ENCODE measurements at places on chromosomes 7 and 10.

DNA sequence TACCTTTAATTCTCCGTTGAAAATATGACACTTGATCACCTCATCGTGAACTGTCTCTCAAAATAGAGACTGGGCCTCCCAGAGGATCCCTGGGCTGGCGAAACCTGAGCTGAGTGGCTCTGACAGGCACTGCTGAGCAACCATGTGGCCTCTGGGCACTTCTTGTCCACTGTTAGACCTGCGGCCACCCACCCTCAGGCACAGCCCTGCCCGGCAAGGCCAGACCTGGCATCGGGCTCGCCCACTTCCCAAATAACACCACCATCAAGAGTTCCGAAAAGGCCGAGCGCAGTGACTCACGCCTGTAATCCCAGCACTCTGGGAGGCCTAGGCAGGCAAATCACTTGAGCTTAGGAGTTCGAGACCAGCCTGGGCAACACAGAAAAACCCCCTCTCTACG is 82.5 kb downstream of the COBL start:
- no peak for DNase-seq

- no peak for DNase-seq
Measured at GRCh38 chr10:129207297-129207696, 259.7 kb upstream of the MGMT start.

DNA sequence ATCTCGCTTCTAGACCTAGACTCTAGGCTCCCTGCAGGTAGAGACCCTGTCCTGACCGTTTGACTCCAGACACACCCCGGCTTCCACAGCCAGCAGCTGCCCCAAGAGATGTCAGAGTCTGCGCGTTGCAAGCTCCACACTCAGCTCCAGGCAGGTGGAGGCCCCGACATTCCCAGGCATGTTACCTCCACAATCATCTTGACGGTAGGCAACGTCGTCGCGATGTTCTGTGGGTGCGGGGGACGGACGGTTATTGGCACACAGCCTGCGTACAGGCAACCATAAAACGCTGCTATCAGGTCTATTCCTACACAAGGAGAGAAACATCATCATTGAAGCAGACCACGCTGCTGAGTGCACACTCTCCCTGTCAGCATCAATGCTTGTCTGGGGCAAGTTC is 213.2 kb downstream of the ZMYND11 start:
- no peak for DNase-seq

DNA sequence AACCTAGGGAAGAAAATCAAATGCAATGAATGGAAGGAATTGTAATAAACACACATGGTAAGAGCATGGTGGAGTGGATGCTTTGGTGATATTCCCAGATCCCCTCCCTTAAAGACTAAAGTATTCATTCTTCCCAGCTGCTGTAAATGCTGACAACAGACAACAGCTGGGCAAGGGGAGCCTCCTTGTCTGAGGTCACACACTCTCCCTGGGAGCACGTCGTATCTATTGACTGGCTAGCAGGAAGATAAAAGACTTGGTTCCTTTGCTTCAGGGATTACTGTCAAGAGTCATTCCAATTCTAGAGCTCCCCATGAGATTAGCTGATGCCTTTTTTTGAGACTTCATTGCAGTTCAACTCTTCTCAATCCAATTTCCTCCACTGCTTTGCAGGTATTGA is 443.5 kb upstream of the ETV1 start:
- DNase-seq: no peak

DNA sequence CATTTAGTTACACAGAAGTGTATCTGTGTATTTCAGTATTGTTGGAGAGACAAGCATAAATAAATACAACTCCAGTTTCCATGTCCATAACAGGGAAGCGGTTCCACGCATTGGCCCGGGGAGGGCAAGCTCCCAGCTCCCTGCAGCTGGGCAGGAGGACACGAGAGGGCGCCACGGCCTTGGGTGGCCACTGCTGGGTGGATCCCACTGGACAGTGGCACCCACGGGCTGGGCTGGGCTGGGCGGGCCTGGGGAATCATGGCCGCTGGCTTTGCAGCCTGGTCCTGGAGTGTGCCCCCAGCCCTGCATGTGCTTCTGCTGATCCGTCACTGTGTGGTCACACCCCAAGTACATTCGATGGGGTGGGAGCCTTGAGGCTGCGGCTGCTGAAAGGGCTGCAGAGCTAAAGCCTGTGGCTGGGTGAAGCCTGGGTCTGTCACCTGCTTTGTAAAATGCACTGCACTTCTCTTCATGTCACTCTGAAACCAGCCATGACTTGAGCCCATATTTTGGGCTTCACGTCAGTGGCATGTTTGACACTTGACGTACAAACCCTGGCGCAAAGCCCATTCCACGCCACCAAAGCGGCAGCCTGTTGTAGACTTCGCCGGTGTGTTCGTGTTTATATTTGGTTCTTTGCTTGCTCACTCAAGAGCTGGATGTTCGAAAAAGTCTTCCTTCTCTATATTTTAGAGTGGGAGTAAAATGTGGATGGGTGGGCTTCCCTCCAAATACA is 27.5 kb downstream of the LRRC27 start:
- DNase-seq: no peak

GRCh38 chr10:101011517-101012423 is 12.2 kb downstream of the LZTS2 start:
- no peak for DNase-seq

GRCh38 chr10:92575961-92576360 is 2.1 kb upstream of the IDE start:
- no peak for DNase-seq

DNA sequence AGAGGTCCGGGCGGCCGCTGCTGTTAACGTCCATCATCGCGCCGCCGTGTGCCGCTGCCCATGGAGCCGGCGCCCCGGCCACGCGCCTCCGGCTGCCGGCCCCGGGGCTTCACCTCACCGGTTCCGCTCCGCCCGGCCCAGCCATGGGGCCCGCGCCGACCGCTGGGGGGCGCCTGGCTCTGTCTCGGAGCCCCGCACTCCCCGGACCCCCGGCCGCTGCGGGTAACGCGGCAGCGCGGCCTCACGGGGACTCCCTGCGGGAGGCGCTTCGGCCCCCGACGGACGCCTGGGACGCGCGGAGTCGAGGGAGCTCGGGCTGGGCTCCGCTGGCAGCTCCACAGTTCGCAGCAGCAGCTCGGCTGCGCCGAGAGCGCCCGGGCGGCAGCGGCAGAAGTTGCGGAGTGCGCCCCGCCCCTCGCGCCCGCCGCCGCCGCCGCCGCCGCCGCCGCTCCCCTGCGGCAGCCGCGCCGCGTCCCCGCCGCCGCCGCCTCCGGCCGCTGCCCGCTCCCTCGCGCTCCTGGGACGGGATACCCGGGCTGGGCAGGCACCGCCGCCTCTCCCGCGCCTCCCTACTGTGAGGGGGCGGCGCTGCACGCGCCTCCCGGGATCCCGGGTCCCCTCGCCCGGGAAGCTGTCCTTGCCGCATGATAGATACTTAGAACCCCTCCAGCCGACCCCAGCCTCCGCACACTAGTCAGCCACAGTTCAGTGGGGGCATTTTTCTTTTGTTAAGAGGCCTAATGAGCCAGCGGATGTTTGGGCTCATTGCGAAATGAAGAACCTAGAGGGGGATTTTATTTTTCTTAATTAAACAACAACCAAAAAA is at the start of gene HTR7:
HTR7 (minus strand) TSS at position 405 of the 826 bp plus-strand sequence; CDS start at position 37, 368 bp downstream.
- peak; percentile 61 for DNase-seq

DNA sequence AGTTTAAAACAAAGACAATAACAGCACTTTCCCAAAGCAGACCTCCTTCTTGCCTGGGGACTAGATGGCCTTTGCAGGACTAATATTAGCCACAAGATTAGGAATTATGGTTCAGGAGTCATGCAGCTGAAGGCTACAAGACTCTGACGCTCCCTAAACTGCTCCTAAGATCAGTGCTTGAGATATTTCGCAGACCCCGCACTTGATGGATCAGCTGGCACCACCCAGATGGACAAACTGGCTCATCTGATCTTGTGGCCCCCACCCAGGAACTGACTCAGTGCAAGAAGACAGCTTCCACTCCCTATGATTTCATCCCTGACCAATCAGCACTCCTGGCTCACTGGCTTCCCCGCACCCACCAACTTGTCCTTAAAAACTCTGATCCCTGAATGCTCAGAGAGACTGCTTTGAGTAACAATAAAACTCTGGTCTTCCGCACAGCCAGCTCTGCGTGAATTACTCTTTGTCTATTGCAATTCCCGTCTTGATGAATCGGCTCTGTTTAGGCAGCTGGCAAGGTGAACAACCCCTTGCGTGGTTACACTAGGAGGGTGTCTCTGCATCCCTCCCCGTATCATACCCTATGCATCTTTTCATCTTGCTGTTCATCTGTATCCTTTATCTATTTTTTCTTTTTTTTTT is 26.9 kb upstream of the NRBF2 start:
- DNase-seq: no peak

GRCh38 chr10:117167789-117168674 is 29.3 kb upstream of the KCNK18 start:
- no peak for DNase-seq

DNA sequence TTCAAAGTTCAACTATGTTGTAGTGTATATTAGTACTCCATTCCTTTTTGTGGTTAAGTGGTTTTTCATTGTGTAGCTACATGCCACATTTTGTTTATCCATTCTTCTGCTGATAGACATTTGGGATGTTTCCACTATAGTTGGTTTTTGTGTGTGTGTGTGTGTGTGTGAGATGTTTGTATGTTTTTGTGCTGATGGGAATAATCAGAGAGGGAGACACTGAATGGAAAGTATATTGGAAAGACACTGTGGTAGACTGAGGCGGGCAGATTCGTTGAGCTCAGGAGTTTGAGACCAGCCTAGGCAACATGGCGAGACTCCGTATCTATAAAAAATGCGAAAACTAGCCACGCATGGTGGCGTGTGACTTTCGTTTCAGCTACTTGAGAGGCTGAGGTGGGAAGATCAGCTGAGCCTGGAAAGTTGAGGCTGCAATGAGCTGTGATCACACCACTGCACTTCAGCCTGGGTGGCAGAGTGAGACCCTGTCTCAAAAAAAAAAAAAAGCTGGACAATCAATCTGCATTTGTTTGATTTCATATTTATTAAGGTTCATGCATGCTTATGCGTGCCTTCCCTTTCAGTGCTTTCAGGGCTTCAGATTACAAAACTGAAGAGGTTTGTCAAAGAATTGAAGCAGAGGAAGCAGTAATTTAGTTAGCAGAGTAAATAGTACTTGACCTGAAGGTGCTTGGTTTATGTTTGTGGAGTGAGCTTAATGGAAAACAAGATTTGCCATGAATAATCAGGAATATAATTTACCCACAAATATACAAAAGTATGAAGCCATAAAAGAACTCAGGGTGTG is 14.7 kb downstream of the SEC24C start:
- no peak for DNase-seq

DNA sequence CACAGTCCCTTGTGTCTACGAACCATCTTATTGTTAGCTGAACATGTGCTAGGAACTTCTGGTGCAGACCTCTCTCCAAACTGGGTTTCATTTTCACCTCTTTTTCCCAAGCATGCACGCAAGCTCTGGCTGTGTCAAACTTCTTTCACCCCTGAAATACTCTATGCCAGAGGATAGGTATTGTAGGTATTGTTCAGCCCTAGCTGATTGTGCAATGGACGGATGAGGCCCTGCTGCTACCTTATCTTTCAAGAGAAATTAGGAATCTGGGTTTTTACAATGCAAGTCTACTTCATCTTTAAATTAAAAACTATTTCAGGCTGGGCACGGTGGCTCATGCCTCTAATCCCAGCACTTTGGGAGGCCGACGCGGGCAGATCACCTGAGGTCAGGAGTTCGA is 28.3 kb upstream of the MRLN start:
- DNase-seq: no peak

- DNase-seq: no peak
Measured at GRCh38 chr7:106518967-106519366, 142.0 kb downstream of the CCDC71L start.

GRCh38 chr10:117885206-117885829 is 161.4 kb downstream of the RAB11FIP2 start:
- DNase-seq: no peak

DNA sequence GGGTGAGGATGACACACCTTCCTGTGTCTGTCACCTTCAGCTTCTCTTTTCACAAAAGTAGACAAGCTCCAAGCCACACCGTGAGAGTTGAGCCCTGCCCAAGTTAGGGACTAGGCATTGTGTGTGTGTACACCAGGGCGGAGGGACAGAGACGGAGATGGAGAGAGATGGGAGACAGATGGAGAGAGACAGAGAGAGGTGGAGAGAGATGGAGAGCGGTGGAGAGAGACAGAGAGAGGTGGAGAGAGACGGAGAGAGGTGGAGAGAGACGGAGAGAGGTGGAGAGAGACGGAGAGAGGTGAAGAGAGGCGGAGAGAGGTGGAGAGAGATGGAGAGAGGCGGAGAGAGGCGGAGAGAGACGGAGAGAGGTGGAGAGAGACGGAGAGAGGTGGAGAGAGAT is 207.0 kb downstream of the DNAJB6 start:
- no peak for DNase-seq

DNA sequence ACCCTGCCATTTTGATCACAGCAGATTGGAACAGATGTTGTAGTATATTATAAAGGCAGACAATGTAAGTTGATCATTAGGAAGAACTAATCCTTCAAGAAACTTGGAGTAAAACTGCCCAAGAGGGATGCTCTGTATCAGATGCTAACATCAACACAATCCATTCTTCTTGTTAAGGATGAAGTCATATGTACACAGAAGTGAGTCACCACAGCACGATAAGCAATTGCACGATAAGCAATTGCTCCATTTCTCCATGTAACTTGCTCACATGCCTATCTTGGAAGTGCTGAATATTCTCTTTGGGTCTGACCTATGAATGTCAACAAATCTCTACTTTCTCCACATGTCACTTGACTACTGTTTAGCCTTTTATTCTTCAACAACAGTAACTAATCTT is 41.5 kb upstream of the DMTF1 start:
- DNase-seq: no peak

GRCh38 chr7:142422621-142423020 is 164.8 kb upstream of the PRSS58 start:
- DNase-seq: no peak

DNA sequence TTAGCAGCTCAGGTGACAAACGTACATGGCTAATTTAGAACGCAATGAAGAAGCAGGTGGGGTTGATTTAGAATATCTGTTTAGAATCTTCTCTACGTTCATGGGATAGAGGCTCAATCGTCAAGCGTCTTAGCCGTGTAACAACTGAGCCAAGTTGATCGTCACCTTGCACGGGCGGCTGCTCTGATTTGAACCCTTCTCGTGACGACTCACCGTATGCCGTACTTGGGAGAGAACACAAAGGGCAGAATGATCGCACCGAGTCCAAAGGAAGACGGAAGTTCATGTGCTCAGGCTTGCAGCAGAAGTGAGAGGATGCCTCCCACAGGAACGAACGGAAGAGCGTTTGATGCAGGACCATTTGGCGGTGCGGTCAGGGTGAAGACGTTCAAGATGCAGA is 108.3 kb upstream of the TCERG1L start:
- no peak for DNase-seq

DNA sequence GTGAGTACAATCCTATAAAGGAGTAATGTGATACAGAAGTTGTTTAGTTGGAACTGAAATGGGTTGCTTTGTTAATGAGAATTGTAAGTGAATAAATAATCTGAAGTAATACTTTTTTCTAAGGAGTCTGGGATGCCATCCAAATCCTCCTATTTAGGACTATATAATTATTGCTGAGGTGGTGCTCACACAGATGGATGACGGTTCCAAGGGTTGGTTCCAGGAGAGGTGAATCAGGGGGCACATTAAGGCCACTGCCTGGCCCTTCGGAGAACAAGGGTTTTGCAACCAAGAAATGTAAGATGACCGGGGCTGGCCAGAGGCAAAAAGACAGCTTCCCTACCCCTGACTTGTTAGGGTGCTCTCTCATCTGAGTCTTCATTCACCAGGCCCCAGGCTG is 352.7 kb downstream of the PHTF2 start:
- DNase-seq: no peak

- DNase-seq: no peak
Measured at GRCh38 chr7:113464096-113464855, 345.9 kb upstream of the SMIM30 start.
